ENCODE measurements at places on chromosomes 2 and 18. TPM values are rescaled to one million over a fixed set of nuclear protein-coding genes. Genes with fewer than 3 reads are reported as not detected.

Gene PID1
- not detected for total RNA-seq

DNA sequence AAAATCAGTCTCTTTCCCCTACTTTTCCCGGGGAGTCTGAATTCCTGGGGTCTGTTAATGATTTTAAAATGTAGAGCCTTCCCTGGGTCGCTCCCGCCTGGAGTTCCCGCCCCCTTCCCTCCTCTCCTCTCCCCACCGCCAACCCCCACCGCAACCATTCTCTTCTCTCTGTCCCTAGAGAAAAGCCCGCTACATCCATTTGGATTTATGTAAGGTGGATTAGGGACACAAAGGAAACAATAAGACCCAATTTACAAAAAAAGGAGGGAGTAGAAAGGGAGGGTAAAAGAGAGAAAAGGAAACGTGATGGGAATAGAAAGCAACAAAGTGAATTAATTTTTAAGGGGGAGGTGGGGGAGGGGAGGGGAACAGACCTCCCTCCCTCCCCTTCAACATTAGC, 2.2 kb downstream of the EPHA4 start:
- peak overlapping the region; percentile 93 for H3K4me3 ChIP-seq
- no peak for DNase-seq
- H3K36me3 ChIP-seq: no peaks in the 10 kb centered on the region
- H3K27me3 ChIP-seq: peaks cover 14% of the 10 kb centered on the region
- H3K27ac ChIP-seq: no peak overlapping the region
- peaks cover 41% of the 10 kb centered on the region for H3K4me1 ChIP-seq

Gene CYP27C1
- not detected for total RNA-seq

Gene FN1
- total RNA-seq: 0.72 TPM

- no peak overlapping the region for H3K27ac ChIP-seq
- no peaks in the 10 kb centered on the region for H3K27me3 ChIP-seq
- DNase-seq: no peak
- no peak overlapping the region for H3K4me3 ChIP-seq
Measured at GRCh38 chr2:239238839-239239606, 161.8 kb downstream of the HDAC4 start.

DNA sequence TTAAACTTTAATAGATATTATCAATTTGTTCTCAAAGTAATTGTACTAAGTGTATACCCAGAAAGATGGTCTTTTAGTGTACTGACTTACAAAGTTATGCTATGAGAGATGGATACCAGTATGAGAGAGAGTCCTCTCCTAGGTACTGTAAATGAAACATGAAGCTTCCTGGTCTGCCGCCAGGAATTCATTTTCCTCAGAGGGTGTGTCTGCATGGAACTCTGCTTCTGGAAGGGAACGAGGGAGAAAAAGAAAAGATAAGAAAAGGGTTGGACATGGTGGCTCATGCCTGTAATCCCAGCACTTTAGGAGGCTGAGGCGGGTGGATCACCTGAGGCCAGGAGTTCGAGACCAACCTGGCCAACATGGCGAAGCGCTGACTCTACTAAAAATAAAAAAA, 2.2 kb upstream of the SSB start:
- no peak overlapping the region for H3K4me3 ChIP-seq
- no peaks in the 10 kb centered on the region for H3K36me3 ChIP-seq
- DNase-seq: no peak
- H3K27ac ChIP-seq: no peak overlapping the region
- H3K27me3 ChIP-seq: peaks cover 6% of the 10 kb centered on the region

DNA sequence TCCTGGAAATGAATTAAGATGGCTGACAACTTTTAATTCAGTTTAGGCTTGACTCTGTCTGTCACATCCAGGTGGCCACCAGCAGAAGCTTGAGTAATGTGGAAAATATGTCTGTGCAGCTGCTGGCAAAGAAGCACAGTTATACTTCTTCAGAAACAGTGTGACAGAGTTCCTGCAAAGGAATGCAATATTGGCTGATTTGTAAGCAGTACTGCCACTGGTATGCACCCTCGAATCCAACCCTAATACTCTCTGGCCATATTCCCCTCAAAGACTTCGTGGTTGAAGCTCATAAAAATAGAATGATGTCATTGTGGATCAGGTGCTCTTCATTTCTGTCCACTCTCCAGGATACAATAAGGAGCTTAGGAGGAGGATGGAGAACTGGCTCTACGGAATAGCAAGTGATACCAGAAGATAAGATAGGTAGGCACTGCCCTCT, 86.2 kb downstream of the METTL8 start:
- no peak overlapping the region for H3K4me3 ChIP-seq
- H3K27me3 ChIP-seq: no peaks in the 10 kb centered on the region
- H3K36me3 ChIP-seq: no peaks in the 10 kb centered on the region
- H3K27ac ChIP-seq: no peak overlapping the region

Gene ANKRD30B
- total RNA-seq: not detected

- no peak overlapping the region for H3K27ac ChIP-seq
- H3K27me3 ChIP-seq: no peaks in the 10 kb centered on the region
- no peaks in the 10 kb centered on the region for H3K36me3 ChIP-seq
Measured at GRCh38 chr2:65353046-65353445, 79.4 kb downstream of the SPRED2 start.

DNA sequence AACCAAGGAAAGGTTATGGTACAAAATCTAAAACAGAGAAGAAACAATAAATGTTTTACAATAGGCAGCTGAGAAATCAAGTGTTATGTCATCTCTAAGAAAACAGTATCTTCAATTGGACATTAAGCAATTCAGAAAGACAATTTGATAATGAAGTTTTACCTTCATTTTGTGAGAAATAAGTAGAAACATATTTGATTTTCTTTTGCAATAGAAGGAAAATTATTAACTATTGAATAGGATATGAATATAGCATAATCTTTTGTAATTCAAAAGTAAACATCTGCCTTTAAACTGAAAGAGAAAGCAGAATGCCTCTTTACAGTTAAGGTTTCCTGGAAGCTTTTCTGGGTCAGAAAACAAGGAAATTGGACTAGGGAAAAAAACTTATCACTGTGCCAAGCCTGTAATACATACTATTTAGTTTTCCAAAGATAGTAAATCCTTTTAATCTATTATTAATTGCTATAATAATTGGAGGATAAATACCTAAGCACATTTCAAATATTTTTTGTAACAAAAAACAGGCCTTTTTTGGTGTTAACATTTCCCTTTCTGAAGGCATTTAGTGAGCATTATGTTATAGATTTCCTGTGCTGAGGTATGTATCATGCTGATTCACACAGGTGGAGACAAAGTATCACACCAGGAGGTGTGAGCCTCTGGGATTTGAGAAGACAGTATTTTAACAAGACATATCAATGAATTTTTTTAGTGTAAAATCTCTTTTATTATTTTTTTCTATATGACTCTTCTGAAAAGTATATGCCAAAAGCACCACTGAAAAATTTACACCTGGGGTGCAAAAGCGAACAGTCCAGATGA, 947.0 kb upstream of the CDH2 start:
- no peak overlapping the region for H3K4me3 ChIP-seq
- DNase-seq: no peak
- no peak overlapping the region for H3K27ac ChIP-seq
- H3K36me3 ChIP-seq: no peaks in the 10 kb centered on the region
- no peaks in the 10 kb centered on the region for H3K4me1 ChIP-seq

- no peak overlapping the region for H3K27ac ChIP-seq
- no peak overlapping the region for H3K4me3 ChIP-seq
- peaks cover 2% of the 10 kb centered on the region for H3K27me3 ChIP-seq
- peaks cover 19% of the 10 kb centered on the region for H3K4me1 ChIP-seq
- no peak for DNase-seq
Measured at GRCh38 chr2:74559912-74560311, 5.4 kb downstream of the DOK1 start.

Gene SELENOI
- 42.8 TPM for total RNA-seq

DNA sequence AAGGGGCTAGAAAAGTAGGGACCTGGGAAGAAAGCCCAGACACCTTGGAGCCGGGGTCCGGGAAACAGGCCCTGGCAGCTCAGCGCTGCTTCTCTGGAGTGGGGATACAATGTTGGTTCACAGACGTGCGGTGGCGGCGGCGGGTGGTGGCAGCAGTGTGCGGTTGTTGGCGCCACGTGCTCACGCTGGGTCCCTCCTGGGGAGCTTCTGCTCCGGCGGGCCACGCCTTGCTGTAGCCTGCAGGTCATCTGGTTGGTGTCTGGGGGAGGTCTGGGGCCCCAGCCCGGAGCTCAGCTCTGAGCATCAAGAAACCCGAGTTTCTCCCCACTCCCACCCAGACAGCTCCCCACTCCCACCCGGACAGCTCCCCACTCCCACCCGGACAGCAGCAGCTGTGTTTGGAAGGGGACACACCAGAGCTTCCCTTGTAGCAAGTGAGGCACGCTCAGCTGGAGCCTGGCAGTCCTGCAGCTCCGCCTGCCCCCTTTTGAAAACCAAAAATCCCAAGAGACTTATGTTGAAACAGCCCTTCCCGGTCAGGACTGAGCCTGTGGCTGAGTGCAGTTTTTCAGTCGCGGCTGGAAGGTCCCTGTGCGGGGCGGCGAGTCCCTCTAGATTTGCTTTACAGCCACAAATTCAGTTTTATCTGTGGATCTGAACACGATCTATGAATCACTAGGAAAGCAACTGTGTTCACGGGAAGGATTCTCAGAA, 46.9 kb downstream of the NFATC1 start:
- H3K36me3 ChIP-seq: peaks cover 16% of the 10 kb centered on the region
- H3K27me3 ChIP-seq: no peaks in the 10 kb centered on the region

- peaks cover 42% of the 10 kb centered on the region for H3K36me3 ChIP-seq
- no peaks in the 10 kb centered on the region for H3K27me3 ChIP-seq
- H3K27ac ChIP-seq: no peak overlapping the region
- no peak overlapping the region for H3K4me3 ChIP-seq
- no peak for DNase-seq
- H3K4me1 ChIP-seq: no peaks in the 10 kb centered on the region
Measured at GRCh38 chr2:24285484-24286152, 74.7 kb downstream of the ITSN2 start.

DNA sequence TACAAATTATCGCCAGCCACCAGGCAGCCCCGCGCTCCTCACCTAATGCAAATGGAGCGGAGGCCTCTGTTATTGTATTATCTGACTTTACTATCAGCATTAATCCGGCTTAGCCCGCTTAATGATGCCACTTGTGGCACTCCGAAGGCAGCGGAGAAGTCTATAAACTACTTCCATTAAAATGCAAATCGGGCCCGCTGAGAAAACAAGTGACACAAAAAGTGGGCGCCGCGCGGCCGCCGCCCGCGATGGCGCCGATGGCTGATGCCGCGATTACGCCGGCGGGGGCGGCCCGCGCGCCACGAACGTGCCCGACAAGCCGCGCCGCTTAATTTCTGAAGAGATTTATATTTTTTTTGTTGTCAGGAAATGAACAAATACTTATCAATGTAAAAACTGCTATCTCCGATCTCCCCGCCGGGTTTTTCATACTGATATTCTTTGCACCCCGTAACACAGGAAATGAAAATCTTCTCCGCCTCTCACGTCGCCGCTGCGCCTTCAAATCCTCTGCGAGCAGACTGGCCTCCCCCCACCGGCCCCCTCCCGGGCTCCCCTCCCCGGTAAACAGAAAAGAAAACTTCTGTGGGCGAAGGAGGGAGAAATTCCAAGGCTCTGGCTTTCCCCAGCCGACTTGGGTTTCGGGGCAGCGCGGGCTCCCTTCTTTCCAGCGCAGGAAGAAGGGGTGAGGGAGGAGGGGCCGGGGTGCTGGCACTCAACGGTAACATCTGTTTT, 221.8 kb downstream of the INSIG2 start:
- peak overlapping the region; percentile 86 for H3K4me3 ChIP-seq
- DNase-seq: peak; percentile 80
- H3K4me1 ChIP-seq: peaks cover 6% of the 10 kb centered on the region
- H3K27me3 ChIP-seq: no peaks in the 10 kb centered on the region
- H3K27ac ChIP-seq: peak overlapping the region; percentile 85
- H3K36me3 ChIP-seq: no peaks in the 10 kb centered on the region

DNA sequence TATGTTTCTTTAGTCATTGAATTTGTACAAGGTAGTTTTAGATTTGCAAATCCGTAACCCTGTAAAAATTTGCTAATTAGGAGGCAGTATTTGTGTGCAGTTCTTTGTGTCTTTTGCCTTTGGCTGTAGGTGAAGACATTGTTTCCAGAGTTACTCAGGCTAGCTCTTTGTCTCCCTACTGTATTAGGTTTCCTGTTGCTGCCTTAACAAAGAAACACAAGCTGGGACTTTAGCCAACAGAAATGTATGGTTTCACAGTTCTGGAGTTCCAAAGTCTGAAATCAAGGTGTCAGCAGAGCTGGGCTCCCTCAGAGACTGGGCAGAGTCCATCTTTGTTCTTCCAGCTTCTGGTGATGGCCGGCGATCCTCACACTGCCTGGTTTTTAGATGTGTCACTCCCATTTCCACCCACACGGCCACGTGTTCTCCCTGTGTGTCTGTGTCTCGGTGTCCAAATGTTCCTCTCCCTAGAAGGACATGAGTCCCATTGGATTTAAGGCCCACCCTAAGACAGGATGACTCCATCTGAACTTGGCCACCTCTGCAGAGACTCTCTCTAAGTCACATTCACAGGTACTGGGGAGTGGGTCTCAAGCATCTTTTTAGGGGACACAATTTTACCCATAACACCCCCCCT, 309.7 kb downstream of the GALR1 start:
- no peaks in the 10 kb centered on the region for H3K4me1 ChIP-seq
- H3K4me3 ChIP-seq: no peak overlapping the region
- no peak overlapping the region for H3K27ac ChIP-seq
- H3K27me3 ChIP-seq: no peaks in the 10 kb centered on the region
- DNase-seq: no peak

Gene VWC2L
- total RNA-seq: not detected

DNA sequence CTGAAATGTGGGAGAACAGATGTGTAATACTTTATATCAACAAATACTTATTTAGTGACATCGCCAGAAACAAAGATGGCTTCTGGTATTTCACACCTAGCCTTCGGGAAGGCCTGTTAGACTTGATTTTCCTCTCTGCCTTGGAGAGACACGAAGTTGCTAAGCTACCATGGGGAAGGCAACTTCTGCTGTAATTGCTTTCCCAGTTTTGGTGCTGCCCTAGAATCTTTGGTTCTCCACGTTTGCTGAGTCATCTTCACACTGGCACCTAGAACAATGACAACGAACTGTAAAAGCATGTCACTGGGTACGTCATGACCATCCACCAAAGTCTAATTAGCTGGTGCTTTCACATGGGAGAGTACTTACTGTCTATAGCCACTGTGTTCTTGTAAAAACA, 58.7 kb upstream of the ACTR3 start:
- DNase-seq: no peak
- H3K36me3 ChIP-seq: no peaks in the 10 kb centered on the region
- no peak overlapping the region for H3K4me3 ChIP-seq
- no peaks in the 10 kb centered on the region for H3K4me1 ChIP-seq
- H3K27ac ChIP-seq: no peak overlapping the region
- no peaks in the 10 kb centered on the region for H3K27me3 ChIP-seq

Data from CD4-positive, CD25-positive, alpha-beta regulatory T cell (primary cell).